ENCODE measurements at places on chromosomes 3 and 15.

- no peak for DNase-seq
Measured at GRCh38 chr3:45075821-45076625, 49.9 kb downstream of the CLEC3B start.

- DNase-seq, result peak; percentile 3
Measured at GRCh38 chr15:67358812-67359211, 104.2 kb downstream of the IQCH start.

- no peak for DNase-seq
Measured at GRCh38 chr15:51561271-51561670, 61.3 kb downstream of the DMXL2 start.

GRCh38 chr15:70424937-70425411 is 327.3 kb upstream of the TLE3 start:
- no peak for DNase-seq

GRCh38 chr3:58341376-58341775 is 8.7 kb downstream of the PXK start:
- no peak for DNase-seq

Data from NCI-H1092 treated with DMSO at 0.1 percent for 48 hours (cell line).